ENCODE measurements at places on chromosomes 2 and 18.

DNA sequence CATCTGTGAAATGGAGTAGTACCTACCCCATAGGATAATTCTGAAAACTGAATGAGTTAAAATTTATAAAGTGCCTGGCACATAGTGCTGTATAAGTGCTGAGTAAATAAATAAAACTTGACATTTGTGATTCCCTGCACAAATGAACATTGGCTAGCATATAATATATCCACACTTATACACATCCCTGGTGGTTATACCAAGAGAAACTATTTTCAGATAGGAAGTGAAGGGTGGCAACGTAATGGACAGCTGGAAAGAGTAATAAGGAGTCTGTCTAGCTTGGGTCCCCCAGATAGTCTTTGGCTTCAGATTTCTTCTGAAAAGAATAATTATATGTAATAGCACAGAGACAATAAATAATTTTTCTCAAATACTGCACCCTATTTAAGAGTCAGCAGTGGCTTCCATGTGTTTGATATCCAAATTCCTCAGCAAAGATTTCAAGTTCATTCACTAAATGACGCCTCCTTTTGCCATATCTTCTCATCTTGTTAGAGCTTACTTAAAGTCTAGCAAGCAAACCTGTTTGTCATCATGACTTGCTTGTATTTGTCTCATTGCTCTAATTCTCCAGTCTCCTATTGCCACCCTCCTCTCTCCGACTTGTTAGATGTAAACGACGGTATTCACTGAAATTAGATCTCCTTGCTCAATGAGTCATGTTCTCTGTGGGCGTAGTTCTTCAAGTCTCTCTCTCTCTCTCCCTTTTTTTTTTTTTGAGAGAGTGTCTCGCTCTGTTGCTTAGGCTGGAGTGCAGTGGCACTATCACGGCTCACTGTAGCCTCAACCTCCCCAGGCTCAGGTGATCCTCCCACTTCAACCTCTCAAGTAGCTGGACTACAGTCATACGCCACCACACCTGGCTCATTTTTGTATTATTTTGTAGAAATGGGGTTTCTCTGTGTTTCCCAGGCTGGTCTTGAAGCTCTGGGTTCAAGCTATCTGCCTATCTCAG, 8.7 kb upstream of the ADGRF3 start:
- DNase-seq = no peak

DNA sequence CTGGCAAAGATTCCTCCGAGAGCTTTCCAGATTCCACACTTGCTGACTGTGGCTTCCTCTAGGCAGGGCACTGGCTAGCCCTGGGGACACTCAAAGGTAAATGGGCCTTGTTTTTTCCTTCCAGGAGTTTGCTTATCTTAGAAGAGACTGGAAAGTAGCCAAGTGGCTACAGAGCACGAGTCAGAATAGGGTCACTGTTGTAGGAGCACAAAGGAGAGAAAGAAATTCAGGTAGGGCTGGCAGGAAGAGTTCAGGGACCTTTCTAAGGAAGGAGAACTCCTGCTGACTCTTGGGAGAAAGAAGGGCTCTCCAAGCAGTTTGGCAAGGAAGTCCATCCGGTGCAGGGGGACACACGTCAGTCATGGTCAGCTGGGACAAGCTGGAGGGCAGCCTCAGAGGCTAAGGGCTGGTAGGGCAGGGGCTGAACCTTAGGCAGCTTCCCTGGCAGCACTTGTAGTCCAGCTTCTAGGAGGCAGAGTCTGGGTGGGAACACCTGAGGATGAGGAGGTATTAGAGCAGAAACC, 39.5 kb downstream of the NIFK start:
- no peak for DNase-seq

DNA sequence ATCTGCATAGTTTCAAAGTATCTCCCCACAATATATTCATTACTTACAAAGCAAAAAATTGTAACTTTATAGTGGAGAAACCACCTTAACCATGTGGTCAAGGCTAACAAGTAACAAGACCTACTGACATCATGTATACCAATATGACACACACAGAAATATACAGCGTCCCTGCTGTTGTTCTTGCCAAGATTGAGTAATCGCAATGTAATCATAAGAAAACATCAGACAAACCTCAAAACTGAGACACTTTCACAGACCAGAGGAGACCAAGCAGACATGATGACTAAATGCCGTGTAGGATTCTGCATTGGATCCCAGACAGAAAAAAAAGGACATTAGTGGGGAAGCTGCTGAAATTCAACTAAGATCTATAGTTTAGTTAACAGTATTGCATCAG, 123.0 kb downstream of the ACAA2 start:
- no peak for DNase-seq

DNA sequence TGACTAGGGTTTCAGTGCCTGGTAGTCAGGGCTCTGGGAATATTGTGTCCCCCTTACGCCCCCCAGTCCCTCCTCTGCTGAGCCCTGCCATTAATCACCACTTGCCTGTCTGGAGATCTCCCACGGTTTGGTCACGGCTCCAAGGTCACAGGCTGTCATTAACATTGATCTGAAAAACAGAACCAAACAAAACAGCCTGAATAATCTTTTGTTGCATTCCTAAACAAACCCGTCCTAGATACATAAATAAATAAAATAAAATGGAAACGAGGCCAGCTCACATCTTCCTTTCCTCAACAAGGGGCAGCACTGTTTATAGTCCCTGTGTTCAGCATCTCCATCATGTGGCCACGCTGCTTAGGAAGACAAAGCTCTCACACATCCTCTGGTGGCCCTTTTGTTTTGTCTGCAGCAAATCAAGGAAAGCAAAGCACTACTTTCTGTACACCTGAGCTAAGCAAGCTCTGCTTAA, 282.8 kb downstream of the AGPS start:
- DNase-seq = no peak

GRCh38 chr2:133789743-133790142, 221.5 kb upstream of the NCKAP5 start:
- DNase-seq = no peak

DNA sequence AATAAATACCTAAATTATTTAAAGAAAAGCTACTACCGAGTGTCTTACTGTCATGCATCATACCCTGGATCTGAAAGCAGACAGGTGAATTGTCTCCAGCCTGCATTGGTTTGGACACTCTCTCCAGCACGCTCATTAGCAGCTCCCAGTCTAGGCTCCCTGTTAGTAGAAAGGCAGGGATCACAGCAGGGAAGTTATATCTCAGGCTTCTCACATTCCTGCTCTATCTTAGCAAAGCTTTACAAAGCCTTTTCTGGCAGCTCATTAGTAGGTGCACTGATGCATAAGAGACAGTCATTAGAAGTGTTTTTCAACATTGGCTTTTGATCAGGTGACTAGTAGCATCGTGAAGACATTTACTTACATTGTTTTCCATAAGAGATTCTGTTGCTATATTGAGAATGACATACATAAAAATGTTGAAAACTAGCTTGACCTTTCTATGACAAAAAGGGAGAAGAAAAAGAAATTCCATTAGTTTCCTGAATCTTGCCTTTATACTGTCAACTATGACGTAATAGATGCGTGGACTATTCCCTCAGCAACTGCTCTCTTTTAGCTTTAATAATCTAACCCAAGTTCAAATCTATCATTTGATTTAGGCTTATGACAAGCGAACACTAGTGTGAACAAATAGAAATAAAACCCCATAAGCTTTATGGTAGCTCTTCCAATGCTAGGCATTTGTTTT, 408.7 kb upstream of the KCNH7 start:
- DNase-seq = no peak

DNA sequence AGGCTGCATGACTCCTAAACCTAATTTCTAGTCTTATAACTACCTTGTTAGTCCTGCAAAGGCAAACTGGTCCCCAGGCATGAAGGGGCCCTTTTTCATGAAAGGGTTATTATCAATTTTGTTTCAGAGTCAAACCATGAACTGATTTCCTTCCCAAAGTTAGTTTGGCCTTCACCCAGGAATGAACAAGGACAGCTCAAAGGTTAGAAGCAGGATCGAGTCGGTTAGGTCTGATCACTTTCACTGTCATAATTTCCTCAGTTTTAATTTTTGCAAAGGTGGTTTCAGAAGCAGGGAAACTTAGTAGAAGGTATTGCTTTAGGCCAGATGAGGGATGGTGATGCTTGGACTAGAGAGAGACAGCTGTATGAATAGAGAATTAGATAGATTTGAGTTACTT, 8.7 kb upstream of the ALS2 start:
- DNase-seq = no peak

DNA sequence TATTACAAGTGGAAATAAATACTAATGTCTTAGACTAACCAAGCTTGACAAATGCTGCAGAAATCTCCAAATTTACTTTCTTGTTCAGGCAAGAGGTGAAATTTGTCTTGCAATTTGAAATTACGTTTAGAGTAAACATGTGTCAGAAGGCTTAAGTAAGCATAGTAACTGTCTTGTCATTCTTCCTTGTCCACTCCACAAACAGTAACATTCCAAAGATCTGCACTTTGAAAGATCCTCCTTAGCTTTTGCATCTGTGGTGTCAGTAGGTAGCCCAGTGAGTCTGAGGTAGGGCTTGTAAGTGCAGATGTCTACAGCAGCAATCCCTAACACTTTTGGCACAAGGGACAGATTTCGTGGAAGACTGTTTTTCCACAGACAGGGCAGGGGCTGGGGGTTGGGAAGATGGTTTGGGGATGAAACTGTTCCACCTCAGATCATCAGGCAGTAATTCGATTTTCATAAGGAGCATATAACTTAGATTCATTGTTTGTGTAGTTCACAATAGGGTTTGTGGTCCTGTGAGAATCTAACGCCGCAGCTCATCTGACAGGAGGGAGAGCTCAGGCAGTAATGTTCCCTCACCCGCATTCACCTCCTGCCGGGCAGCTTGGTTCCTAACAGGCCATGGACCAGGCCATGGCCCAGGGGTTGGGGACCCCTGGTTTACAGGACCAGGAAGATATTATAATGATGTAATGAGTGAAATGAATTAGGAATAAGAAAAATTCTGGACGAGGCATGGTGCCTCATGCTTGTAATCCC, 18.6 kb downstream of the RASGRP3 start:
- no peak for DNase-seq

- no peak for DNase-seq
Measured at GRCh38 chr2:142866426-142866825, 11.0 kb upstream of the KYNU start.

DNA sequence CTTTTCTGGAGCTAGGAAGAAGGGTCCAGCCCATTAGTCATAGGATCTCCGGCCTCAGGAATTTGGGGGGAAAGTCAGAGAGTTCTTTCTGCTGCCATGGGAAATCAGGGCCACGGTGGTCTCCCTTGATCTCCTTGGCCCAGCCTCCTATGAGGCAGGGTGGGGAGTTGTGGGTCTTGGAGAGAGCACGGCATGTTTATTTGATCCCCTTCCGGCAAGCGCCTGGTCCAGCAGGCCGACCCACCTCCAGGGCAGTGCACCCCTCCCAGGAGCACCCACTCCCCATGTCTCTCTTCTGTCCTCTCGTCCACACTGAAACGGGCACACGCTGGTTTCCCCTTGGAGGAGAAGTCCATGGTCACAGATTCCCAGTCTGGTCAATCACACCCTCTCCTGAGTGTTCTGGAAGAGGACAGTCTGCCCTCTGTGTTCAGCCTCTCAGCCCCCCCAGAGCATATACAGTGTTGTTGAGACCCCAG, 464.6 kb upstream of the HS6ST1 start:
- no peak for DNase-seq

GRCh38 chr18:59617468-59617932, 79.7 kb downstream of the CCBE1 start:
- DNase-seq = no peak

GRCh38 chr2:26874514-26874913, 26.6 kb downstream of the DPYSL5 start:
- no peak for DNase-seq

DNA sequence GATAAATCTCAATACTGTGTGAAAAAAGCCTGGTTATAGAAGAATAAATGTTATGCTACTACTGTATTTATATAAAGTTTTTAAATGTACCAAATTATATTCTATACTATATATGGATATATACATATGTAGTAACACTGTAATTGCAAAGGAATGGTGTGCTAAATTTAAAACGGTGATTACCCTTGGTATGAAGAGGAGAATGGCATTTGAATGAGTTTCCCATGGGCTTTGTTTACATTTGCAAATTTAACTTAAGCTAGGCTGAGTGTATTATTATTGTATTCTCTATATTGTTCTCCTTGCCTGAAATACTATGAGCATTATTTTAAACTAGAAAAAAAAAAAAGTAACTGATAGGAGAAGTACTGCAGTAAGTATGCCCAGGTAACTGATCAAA, 4.7 kb upstream of the SP3 start:
- DNase-seq = no peak

DNA sequence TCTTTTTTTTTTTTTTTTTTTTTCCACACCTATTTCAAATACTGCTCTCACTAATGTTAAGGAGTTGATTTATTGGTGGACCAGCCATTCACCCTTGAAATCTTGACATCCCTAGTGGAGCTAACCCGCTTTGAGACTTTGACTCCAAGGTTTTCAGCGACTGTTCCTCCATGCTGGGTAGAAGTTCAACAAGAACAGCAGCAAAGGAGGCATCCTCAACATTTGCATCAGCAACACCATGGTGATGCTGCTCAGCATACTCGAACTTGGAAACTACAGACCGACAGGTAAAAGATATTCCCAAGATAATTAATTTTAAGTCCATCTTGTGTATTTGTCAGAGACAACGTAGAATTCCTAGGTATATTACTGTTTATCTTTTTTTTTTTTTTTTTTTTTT, 74.0 kb downstream of the BIRC6 start:
- no peak for DNase-seq

DNA sequence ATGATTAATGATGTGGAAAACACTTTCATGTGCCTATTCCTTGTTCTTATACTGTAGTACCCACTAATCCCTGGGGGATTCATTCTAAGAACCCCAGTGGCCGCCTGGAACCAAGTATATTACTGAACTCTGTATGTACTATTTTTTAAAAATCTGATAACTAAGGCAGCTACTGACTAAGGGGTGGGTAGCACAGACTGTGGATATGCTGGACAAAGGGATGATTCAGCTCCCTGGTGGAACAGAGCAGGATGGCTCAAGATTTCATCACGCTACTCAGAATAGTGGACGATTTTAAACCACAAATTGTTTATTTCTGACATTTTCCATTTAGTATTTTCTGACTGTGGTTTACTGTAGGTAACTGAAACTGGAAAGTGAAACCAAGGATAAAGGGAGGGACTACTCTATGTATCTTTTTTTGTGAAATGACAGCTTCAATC, 41.8 kb upstream of the CDC42EP3 start:
- no peak for DNase-seq

DNA sequence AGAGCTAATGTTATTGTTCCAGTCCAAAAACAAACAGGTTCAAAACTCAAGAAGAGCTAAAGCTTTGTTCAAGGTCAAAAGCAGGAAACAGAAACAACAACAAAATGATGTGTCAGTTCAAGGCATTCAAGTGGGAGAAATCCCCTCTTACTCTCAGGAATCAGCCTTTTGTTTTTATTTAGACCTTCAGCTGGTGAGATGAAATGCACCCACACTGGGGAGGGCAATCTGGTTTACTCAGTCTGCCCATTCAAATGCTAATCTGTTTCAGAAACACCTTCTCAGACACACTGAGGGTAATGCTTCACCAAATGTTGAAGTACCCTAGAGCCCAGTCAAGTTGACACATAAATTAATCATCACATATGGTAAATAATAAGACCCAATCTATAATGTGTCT, 150.6 kb downstream of the TMX3 start:
- no peak for DNase-seq

DNA sequence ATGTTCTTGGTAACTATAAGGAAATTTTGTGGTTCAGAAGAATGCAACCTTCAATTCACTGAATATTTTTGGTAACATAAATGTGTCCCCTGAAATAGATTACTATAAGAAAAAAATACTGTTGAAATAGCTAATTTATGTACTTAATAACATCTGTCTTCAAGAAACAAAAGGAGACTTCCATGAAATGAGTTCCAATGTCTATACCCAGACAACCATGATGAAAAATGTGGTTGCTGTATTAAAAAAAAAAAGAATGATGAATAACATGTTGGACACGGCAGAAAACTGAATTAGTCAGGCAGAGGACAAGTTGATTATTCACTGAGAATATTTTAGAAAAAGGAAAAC, 98.5 kb downstream of the TACR1 start:
- no peak for DNase-seq

Measured in activated CD4-positive, alpha-beta T cell treated with anti-CD3 and anti-CD28 coated beads, Interleukin-2, amount 50 U/mL, for 4 hours (primary cell).